ENCODE measurements at places on chromosomes 1 and 21. TPM values are rescaled to one million over a fixed set of nuclear protein-coding genes. Genes with fewer than 3 reads are reported as not detected.

Gene ST6GALNAC3
- 4.1 TPM for total RNA-seq

Gene LIN28A
- total RNA-seq = not detected

Gene RGS4
- total RNA-seq = 20.8 TPM

Gene GRIK3
- total RNA-seq = under 0.01 TPM

Gene WDR64
- total RNA-seq = not detected

Gene ATP1A4
- not detected for total RNA-seq

Gene LCE1F
- total RNA-seq = not detected

Gene COL6A1
- total RNA-seq = 226 TPM

Gene RGS16
- 2.9 TPM for total RNA-seq

Gene SPRR1B
- 0.63 TPM for total RNA-seq

Gene HES3
- not detected for total RNA-seq

Gene ESRRG
- total RNA-seq = 0.34 TPM

Gene PDC
- total RNA-seq = not detected

Gene HCRTR1
- not detected for total RNA-seq

Gene NGF
- 3.4 TPM for total RNA-seq

Gene TTC34
- under 0.01 TPM for total RNA-seq

Gene MXRA8
- 106 TPM for total RNA-seq

Gene HIVEP3
- total RNA-seq = 5.8 TPM

Gene DENND2C
- total RNA-seq = 1.3 TPM

Gene CLDN17
- not detected for total RNA-seq

Data from kidney epithelial cell (primary cell).